ENCODE measurements at places on chromosomes 7 and 10.

DNA sequence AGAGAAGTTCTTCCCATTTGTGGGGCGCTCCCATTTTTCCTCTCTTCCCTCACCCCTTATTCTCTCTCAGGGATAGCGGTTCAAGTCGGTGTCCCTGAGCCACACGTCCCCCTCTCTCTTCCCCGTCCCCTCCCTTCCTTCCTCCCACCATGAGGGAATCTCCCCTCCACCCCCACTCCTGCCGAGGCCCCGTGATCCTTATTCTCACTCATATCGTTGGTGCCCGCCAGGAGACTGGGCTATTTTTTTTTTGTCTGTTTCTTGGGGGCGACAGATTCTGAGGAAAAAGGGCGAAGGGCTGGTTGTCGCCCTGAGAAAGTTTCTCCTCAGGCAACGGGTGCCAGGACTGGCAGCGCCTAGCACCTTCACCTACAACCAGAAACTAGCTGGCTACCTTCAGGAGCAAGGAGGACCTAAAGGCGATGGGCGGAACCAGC lies 723 bp downstream of the ZCWPW1 start:
- DNase-seq: no peak

- no peak for DNase-seq
Observed at GRCh38 chr7:69739190-69739589, 140.9 kb downstream of the AUTS2 start.

GRCh38 chr7:31938650-31939049 lies 131.6 kb downstream of the PDE1C start:
- no peak for DNase-seq

- no peak for DNase-seq
Observed at GRCh38 chr10:120598386-120598785, 141.4 kb downstream of the PLPP4 start.

DNA sequence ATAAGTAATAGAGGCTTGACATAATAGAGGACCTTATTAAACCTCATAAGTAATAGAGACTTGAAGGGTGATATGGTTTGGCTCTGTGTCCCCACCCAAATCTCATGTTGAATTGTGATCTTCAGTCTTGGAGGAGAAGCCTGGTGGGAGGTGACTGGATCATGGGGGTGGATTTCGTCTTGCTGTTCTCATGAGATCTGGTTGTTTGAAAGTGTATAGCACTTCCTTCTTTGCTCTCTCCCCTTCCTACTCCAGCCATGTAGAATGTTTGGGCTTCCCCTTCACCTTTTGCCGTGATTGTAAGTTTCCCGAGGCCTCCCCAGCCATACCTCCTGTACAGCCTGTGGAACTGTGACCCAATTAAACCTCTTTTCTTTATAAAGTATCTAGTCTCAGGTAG lies 8.6 kb downstream of the KIFBP start:
- no peak for DNase-seq

GRCh38 chr7:359766-360361 lies 69.9 kb downstream of the FOXL3 start:
- no peak for DNase-seq

GRCh38 chr7:37532636-37533035 lies 84.0 kb upstream of the ELMO1 start:
- no peak for DNase-seq

- DNase-seq: no peak
Observed at GRCh38 chr10:110058212-110058611, 50.4 kb downstream of the ADD3 start.

- DNase-seq: no peak
Observed at GRCh38 chr10:69220041-69220451, at the start of gene HKDC1. TSS of gene HKDC1 (plus strand) at chr10:69220332. CDS start at chr10:69220436, 104 bp downstream.

- no peak for DNase-seq
Observed at GRCh38 chr7:55094092-55094690, 75.4 kb downstream of the EGFR start.

- no peak for DNase-seq
Observed at GRCh38 chr7:3289996-3290395, 11.1 kb upstream of the SDK1 start.
